Lung (tissue), 17 donors: ENCODE measurements at places on chromosomes 6 and 20. TPM values are rescaled to one million over a fixed set of nuclear protein-coding genes. Genes with fewer than 3 reads are reported as not detected.

The HDGFL1 gene
- not detected for polyA plus RNA-seq

The SLC26A8 gene
- polyA plus RNA-seq = 0.20 TPM

The CALHM6 gene
- polyA plus RNA-seq = 20.8 TPM

The MYBL2 gene
- polyA plus RNA-seq = 2.1 TPM

The TSBP1 gene
- not detected for polyA plus RNA-seq

GRCh38 chr6:32459781-32460424 lies 20.2 kb downstream of the HLA-DRA start:
- peak; percentile 7 for DNase-seq

DNA sequence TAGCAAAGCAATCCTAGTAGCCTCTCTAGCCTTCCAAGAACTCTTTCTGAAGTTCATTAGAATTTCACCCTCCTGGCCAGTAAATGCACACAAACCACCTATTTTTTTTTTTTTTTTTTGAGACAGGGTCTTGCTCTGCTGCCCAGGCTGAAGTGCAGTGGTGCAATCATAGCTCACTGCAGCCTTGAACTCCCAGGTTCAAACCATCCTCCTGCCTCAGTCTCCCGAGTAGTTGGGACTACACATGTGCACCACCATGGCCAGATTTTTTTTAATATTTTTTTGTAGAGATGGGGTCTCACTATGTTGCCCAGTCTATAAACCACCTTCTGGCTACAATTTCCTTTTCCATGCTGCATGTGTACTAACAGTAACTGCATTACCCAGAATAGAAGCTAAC lies 301.3 kb downstream of the ZNF217 start:
- DNase-seq = no peak

DNA sequence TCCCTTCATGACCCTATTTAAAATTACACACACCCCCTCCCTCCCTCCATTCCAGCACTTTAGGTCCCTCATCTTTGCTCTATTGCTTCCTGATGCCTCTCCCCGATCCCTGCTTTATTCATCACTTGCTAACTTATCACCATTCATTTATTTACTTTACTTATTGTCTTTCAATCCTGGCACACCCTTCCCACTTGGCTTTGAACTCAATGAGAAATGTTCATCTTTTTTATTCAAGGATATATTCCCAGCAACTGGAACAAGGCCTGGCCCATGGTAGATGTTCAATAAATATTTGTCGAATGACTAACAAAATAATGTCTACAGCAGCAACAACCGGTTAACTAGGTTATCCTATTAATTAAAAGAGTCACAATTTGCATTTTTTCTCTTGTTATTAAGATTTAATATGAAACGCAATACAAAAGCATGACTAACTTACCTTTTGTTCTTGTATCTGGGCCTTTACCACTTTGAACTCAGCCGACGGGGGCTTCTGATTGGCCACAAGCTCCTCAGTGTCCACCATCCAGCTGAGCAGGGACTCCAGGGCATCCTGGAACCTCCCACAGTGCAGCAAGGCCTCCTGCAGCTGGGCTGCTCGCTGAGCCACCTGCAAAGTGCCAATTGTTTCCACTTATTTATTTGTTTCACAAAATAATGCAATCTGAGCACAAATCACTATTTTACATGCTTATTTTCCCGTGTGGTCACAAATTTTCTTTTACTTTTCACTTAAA lies 107.8 kb downstream of the DST start:
- DNase-seq = no peak

GRCh38 chr6:12163744-12164507 lies 126.2 kb upstream of the EDN1 start:
- DNase-seq = no peak

- no peak for DNase-seq
These were observed 3.8 kb upstream of the LPA start for GRCh38 chr6:160667639-160668481.

GRCh38 chr6:148044261-148044751 lies 298.3 kb upstream of the SASH1 start:
- no peak for DNase-seq

DNA sequence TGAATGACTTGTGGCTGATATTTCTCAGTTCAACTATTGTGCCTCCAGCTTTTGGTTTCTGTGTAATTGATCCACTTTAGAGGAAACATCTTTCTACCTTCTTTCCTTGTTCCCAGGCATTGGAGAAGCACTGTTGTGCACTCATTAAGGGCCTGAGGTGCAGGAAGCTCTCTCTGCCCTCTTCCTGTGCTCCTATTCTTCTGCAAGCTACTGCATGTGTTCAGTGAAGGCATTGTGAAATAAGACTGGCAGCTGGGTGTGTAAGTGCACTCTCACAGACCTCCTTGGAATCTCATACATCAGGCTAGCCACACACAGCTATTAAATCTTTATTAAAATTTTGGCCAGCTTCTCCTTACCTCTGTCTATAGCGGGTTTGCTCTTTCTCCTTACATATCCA lies 177.8 kb downstream of the OGFRL1 start:
- no peak for DNase-seq

DNA sequence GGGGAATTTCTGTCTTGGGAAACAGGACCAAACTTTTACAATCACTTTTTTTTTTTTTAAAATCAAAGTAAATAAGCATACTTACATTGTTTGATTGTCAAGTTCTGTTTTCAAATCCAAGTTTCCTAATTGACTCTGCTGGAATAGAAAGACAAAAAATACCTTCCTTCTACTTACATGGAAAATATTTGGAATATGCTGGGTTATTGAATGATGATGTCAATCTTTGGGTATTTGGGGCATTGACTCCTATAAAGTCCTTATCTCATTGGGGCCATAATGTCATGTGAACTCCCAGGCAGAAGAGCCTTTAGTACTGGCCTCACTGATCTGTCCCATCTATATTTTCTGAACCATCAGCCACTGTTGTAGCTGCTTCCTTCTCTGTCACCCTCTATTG lies 122.6 kb upstream of the NOX3 start:
- DNase-seq = no peak

- no peak for DNase-seq
These were observed 629.1 kb upstream of the EYS start for GRCh38 chr6:66336176-66336575.

DNA sequence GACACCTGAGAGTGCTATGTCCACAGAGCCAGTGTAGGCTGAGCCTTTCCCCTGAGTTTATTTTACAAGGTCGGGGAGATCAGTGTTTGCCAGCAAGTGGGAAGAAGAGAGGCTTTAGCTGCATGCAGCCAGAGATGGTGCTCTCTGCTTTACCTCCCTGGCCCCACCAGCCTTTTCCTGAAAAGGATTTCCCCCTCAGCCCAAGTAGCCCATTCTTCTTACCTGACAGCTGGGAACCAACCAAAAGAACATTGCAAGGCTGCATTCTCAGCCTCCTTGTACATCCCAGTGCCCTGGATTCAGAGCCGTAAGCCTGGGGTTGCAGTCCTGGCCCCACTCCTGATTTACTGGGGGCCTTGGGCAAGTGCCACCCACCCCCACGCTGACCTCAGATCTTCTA lies 16.9 kb downstream of the SNPH start:
- DNase-seq = no peak

- no peak for DNase-seq
These were observed 266.8 kb downstream of the CD83 start for GRCh38 chr6:14384175-14384949.

DNA sequence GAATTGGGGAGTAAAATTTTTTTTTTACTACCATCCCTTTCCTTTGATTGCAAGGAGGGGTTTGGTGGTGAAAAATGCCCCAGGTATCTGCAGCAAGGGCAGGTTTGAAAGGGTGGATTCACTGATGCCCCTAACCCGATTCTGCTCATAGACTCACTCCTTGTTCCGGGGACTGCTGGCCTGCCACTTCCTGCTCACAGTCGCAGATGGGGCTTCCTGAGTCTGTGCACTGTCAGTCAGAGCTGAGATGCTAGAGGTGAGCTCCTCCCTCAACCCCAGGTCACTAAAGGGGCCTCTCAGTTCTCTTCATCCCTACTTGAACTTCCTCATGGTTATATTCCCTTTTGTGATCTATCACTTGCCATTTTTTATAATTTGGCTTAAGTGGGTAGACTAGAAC lies 357.9 kb downstream of the FARS2 start:
- DNase-seq = no peak

DNA sequence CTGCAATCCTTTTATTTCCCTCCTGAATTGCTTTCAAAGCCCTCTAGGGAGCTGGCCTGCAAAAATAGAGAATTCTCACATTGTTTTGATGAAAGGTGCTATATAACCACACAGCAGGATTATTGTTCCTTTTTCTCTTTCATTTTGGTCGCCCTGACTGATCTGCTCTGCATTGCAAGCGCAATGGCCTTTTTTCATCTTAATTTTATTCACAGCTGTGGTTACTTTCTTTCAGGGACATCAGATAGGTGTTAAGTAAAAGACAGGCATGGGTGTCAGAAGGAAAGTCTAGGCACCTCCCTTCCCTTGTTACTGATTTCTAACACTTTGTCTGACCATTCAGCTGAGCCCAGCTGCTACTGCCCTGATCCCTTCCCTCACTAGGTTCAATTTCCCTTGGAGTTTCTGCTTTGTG lies 850.5 kb upstream of the MAP3K7 start:
- no peak for DNase-seq

DNA sequence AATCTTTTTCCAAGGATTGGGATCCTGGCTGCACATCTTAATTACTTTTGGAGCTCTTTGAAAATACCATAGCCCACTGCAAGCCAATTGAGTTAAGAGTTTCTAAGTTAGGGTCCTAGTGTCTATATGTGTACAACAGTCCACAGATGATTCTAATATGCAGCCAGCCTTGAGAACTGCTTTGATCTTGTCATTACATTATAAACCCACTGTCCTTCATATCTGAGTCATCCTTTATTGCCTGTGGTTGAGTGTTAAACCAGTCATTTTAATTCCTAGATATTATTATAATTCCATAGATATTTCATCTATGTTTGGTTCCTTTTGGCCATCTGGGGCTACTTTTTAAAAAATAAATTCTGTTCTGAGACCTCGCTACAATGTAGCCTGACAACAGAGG lies 24.1 kb downstream of the MCM8 start:
- no peak for DNase-seq

DNA sequence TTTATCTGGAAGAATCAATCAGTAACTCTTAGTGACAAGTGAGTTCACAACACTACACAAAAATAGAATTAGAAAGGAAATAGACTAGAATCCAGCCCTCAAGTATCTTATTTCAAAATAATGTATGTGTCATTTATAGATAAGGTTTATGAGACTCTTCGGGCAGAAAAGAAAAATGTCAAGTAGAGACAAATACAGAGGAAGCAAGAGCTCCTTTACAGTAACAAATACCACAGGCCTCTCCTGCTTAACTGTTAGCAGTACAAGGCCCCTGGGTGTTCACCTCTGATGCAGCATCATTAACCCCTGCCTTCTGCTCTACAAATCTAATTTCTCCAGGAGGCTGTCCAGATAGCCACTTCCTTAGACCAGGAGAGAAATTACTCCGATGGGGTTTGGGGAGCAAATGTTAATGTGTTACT lies 76.7 kb downstream of the UBE3D start:
- no peak for DNase-seq

DNA sequence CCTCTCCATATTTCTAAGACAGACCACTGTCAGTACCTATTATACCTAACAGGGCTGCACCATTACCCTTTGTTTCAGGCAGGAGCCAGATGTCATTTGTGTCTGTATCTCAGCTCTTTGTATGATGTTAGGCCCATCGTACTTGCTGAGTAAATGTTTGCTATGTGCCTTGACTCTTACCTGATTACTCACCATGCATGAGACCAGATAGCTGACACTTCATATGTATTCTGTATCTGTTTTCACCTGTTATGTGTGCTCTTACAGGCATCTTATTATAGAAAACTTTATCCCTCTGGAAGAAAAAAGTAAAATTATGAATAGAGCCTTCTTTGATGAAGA lies 31.7 kb upstream of the ASXL1 start:
- no peak for DNase-seq

DNA sequence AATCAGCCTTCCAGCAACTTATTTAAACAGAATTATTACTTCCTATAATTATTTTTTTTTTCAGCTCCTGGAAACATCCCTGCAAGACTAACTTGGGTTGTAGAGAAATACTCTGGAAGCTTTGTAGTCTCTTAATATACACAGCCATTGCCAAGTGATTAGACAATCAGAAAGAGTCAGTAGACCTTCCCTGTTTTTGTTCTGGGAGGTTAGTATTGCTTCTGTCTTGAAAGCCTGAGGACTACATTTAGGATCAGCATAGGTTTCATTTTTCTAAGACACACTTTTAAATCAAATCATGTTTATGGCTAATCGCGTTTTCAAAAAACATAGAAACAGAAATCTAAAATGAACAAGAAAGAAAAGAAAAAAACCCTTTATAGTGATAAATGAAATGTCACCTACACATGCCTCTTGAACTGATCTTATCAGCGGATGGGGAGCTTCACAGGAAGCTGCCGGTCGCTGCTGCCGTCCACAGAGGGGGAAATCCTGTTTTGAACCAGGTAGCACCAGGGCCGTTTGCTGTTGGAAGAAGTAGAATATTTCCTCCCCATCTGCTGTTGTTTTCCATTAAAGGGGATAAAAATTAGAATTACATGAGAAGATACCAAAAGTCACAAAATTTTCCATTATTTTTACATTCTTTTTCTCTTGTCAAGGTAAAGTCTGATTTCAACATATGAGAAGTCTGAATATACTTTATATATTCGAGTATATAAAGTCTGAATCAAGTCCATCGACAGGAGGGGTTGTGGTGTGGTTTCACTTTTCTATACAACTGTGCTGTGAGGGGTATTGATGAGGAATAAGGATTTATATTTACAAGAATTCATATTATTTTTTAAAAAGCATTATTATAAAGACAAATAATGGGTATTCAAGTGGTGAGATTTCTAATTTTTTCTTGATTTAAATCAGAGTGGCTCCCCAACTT lies 94.6 kb downstream of the ARMC2 start:
- DNase-seq = no peak

- DNase-seq = no peak
These were observed 43.9 kb upstream of the PRND start for GRCh38 chr20:4677846-4678245.

DNA sequence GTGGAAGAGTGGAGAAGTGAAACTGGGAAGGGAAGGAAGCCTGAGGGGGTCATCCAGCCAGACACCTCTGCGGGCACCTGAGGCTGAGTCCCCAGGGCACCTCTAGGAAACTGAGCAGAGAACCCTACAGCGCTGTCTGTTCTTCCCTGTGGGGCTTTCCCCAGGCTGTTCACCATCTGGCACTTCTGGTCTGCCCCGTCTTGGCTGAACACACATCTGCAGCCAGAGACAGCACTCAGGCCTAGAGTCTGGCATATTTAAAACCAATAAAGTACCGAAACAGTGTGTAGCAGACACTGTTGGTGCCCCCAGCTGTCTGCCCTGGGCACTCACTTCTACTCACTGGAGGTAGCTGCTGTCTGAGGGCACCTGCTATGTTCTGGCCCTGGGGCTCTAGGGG lies 9.4 kb upstream of the ARFGEF2 start:
- no peak for DNase-seq
